ENCODE measurements at places on chromosomes 2 and 18.

GRCh38 chr2:23478087-23478932 lies 93.3 kb downstream of the KLHL29 start:
- DNase-seq = no peak

- DNase-seq = no peak
Observed at GRCh38 chr18:34993289-34993688, 47.9 kb upstream of the MAPRE2 start.

DNA sequence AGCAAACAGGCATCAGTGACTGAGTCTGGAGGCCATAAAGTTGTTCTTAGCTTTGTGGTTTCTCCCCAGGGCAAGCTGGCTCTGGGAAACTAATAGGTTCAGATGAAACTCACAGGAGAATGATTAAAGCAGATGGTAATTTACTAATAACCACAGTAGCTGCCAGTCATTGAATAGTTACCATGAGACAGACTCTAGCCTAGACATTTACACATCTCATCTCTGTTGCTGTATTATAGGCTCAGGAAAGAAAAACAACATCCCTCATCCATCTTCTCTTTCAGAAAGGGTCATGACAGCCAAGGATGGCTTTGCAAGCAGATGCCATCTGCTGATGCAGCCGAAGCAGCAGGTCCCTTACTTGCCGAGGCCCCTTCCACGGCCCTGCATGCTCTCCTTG lies 314.0 kb upstream of the ID2 start:
- DNase-seq = no peak

- DNase-seq = no peak
Observed at GRCh38 chr2:231530099-231531011, at the start of gene NMUR1. NMUR1 (minus strand) TSS chr2:231530445; CDS start chr2:231530361, 84 bp downstream.

DNA sequence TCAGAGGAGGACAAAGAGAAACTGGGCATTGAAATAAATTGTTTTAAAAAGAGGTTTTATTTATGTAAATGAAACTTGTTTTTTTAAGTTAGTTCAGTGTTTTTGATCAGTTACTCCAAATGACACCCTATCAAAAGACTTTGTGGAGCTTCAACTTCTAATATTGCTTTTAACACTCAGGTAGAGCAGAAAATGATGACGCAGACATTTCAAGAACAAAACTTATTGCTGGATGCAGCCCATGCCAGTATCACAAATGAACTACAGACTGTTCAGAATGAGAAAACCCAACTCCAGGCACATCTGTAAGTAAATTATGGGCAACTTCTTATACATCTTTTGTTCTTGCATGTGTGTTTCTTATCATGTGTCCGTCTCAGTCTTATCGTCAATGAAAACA lies 36.4 kb downstream of the CCDC150 start:
- DNase-seq = no peak

- DNase-seq = no peak
Observed at GRCh38 chr2:170243118-170243837, 65.3 kb downstream of the MYO3B start.

GRCh38 chr18:36772241-36772723 lies 56.5 kb downstream of the TPGS2 start:
- no peak for DNase-seq

- DNase-seq = no peak
Observed at GRCh38 chr2:125296742-125297141, 1271.7 kb downstream of the CNTNAP5 start.

- peak; percentile 79 for DNase-seq
Observed at GRCh38 chr18:32530947-32531651, 60.4 kb upstream of the GAREM1 start.

- DNase-seq = no peak
Observed at GRCh38 chr18:59752666-59753065, 55.4 kb upstream of the CCBE1 start.

- no peak for DNase-seq
Observed at GRCh38 chr2:238952261-238952919, 104.5 kb downstream of the TWIST2 start.

GRCh38 chr2:128491692-128492244 lies 173.1 kb upstream of the HS6ST1 start:
- no peak for DNase-seq

- DNase-seq = no peak
Observed at GRCh38 chr2:33363325-33364298, 112.8 kb upstream of the RASGRP3 start.

- DNase-seq = no peak
Observed at GRCh38 chr18:34872066-34872465, 162.0 kb downstream of the DTNA start.

- no peak for DNase-seq
Observed at GRCh38 chr18:62637807-62638687, 77.3 kb upstream of the PHLPP1 start.

DNA sequence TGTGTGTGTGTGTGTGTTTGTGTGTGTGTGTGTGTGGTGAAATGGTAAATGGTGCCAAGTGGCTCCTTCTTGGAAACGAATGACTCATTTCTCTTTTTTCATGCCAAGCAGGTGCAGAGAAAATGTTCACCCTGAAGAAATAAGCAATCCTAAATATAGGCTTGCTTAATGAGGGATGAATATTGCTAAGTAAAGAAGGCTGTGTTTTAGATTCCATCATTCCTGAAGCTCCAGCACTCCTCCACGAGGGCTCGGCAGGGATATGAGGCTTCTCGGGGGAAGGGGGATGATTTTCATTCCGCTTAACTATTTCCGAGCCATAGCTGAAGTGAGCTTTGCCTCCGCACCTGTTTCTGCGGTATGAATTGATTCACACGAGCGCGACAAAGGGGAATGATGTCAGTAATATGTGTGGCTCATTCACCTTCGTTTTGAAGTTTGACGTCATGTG lies 72.9 kb downstream of the TSN start:
- DNase-seq = no peak

- no peak for DNase-seq
Observed at GRCh38 chr2:44171018-44171417, 2.3 kb downstream of the PPM1B start.
